Kidney (tissue), 22 donors: ENCODE measurements at places on chromosomes 2 and 18.
A peak's percentile ranks its signal among the peaks of the same experiment; 100 is the strongest.

DNA sequence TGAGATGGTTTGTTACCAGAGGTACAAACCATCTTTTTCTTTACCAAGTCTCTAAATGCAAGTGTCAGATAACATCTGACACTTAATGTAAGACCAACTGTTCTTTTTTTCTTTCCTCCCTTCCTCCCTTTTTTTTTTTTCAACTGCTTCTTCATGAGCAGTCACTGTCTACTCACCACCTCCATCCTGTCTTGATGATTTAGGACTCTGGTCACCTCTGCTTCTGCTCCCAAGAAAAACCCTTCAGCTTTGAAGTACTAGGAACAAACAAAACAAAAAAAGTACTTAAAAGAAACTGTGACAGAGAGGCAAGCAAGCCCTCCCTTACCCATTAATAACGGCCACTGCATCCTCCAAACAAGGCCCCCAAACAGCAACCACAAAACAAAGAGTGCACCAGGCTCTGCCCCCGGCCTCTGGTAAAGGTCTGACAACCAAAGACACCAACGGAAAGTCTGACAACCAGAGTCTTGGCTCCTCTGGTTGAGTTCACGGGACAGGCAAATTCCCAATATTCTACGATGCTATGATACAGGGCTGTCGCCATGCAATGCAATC, 141.0 kb downstream of the ARL4C start:
- H3K27ac ChIP-seq, result no peak overlapping the region
- H3K36me3 ChIP-seq, result no peaks in the 10 kb centered on the region
- no peak for DNase-seq
- no peak overlapping the region for H3K4me3 ChIP-seq

GRCh38 chr2:239876271-239876947, 148.7 kb downstream of the NDUFA10 start:
- H3K27ac ChIP-seq, result no peak overlapping the region
- peak; percentile 10 for DNase-seq
- H3K4me1 ChIP-seq, result peaks cover 5% of the 10 kb centered on the region
- no peak overlapping the region for H3K4me3 ChIP-seq

GRCh38 chr18:310042-310441, 42.2 kb upstream of the THOC1 start:
- H3K27ac ChIP-seq, result no peak overlapping the region
- no peaks in the 10 kb centered on the region for H3K4me1 ChIP-seq
- H3K4me3 ChIP-seq, result no peak overlapping the region
- no peaks in the 10 kb centered on the region for H3K36me3 ChIP-seq
- no peak for DNase-seq

GRCh38 chr2:36165132-36165531, 190.4 kb upstream of the CRIM1 start:
- no peaks in the 10 kb centered on the region for H3K27me3 ChIP-seq
- DNase-seq, result no peak
- no peak overlapping the region for H3K4me3 ChIP-seq
- no peak overlapping the region for H3K27ac ChIP-seq
- H3K36me3 ChIP-seq, result no peaks in the 10 kb centered on the region

GRCh38 chr2:144048631-144049060, 471.3 kb downstream of the ZEB2 start:
- no peaks in the 10 kb centered on the region for H3K36me3 ChIP-seq
- no peak overlapping the region for H3K4me3 ChIP-seq
- H3K27ac ChIP-seq, result no peak overlapping the region
- no peaks in the 10 kb centered on the region for H3K27me3 ChIP-seq
- no peaks in the 10 kb centered on the region for H3K4me1 ChIP-seq
- DNase-seq, result no peak
